ENCODE measurements at places on chromosomes 1 and 21. TPM values are rescaled to one million over a fixed set of nuclear protein-coding genes. Genes with fewer than 3 reads are reported as not detected.

LRRC71 gene
- total RNA-seq: not detected

TNFAIP8L2 gene
- total RNA-seq: 5.2 TPM

TTC34 gene
- total RNA-seq: 1.1 TPM

S100A14 gene
- total RNA-seq: 514 TPM

TNFRSF18 gene
- 3.3 TPM for total RNA-seq

SLC26A9 gene
- not detected for total RNA-seq

TRIM46 gene
- not detected for total RNA-seq

SERPINC1 gene
- total RNA-seq: not detected

CELA2B gene
- not detected for total RNA-seq

Measured in transverse colon (tissue), 4 donors.